ENCODE measurements at places on chromosomes 3 and 15.

GRCh38 chr15:70829371-70830166 is 24.4 kb downstream of the LARP6 start:
- DNase-seq = no peak

DNA sequence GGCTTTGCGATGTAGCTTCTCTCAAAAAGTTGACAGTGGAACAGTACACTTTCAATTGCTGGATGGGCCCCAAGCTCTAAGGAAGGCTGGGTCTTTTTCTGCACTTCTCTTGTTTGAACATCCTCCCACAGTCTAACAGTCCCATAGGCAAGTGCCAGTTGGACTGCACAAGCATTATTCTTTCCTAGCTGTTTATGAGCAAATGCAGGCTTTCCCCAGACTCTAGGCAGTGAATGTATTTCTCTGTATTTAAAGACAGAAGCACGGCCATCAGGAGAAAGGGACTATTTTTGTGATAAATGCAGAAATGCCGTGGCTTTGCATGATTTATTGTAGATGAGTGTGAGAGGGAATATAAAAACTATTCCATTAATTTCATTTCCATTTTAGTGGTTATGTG is 539.3 kb upstream of the LMCD1 start:
- DNase-seq = no peak

DNA sequence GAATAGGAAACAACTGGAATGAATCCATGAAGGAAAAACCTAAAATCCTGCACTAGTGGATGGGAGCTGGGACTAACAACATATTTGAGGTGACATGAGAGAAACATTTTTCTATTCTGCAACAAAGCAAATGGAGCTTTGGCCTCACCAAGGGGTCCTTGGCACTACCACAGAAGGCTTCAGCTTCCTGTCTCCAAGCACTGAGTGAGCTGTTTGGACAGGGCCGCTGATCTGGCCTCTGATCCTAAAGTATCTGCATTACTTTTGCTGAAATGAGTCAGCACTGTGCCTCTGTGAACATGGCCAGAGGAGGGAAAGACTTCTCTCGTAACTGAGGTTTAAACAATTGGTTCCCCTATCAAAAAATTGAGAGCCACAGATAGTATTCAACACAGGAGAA is 9.0 kb downstream of the ARPP21 start:
- DNase-seq = no peak

DNA sequence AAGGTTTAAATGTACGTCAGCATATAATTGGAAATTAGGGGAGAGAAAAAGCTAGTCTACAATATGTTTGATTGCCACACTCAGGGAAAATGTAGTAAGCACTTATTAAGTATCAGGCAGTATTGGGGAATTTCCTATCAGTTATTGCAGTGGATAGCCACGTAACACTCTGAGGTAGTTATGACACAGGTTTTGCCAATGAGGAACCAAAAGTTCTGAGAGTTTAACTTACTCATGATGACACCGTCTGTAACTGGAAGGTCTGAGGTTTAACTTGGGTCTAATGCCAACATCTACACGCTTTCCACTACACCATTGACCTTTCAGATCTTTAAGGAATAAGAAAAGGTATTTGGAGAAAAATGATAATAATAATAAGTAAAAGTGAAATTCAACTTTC is 89.5 kb downstream of the ZMAT3 start:
- no peak for DNase-seq

- no peak for DNase-seq
Observed at GRCh38 chr15:36880224-36880912, 220.0 kb downstream of the MEIS2 start.

- DNase-seq = no peak
Observed at GRCh38 chr3:102038477-102039142, 189.3 kb downstream of the NFKBIZ start.

- no peak for DNase-seq
Observed at GRCh38 chr15:69536726-69537512, 84.3 kb downstream of the RPLP1 start.

DNA sequence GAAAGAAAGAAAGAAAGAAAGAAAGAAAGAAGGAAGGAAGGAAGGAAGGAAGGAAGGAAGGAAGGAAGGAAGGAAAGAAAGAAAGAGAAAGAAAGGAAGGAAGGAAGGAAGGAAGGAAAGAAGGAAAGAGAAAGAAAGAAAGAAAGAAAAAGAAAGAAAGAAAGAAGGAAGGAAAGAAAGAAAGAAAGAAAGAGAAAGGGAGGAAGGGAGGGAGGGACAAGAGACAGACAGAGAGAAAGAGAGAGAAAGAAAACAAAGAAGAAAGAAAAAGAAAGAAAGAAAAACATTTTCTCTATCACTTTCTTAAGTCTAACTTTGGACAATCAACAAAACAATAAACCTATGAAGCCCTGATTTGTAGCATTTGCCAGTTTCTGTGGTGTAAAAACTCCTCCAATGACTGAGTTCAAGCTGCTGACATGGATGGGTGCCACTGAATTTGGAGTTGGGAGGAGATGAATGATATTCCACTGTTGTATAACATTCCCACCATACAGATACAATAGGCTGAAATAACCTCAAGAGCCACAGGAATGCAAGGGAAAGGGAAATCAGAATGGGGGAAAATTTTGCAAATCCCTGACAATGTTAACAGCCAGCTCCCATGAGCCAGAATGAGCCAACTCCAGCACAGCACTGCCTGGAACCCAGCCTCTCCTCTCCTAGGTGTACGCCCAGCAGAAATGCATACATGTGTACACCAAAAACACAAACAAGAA is 15.0 kb upstream of the RTP3 start:
- peak; percentile 24 for DNase-seq

DNA sequence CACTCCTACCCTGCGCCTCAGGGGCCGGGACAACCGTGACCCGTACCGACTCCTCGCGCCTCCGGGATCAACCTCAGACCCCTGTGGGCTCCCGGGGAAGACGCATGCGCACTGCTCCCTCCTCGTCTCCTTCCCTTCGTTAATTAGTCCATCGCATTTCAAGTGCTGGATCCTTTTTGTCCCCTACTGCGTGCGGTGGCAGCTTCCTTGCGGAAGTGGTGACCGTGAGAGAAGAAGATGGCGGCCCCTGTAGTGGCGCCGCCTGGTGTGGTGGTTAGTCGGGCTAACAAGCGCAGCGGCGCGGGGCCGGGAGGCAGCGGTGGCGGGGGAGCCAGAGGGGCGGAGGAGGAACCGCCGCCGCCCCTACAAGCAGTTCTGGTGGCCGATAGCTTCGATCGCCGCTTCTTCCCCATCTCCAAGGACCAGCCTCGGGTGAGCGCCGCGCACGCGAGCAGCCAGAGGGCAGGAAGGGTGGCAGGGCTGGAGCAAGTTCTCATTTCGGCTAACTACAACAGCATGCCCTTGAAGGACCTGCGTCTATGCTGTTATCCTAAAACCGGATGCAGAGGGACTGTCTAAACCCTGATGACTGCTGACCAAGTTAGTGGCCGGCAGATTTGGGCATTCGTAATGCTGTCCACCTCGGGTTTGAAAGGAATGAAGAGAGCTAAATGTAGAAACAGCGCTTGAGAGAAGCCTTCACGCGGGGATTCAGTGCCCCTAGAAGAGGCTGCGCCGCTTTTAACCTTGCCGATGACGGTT is at the start of gene EIF2B5:
TSS of gene EIF2B5 (plus strand) at position 210 of the 762 bp plus-strand sequence. CDS start at position 238, 28 bp downstream.
- peak; percentile 82 for DNase-seq

GRCh38 chr15:43749690-43750345 is 3.6 kb downstream of the PDIA3 start:
- DNase-seq = no peak

DNA sequence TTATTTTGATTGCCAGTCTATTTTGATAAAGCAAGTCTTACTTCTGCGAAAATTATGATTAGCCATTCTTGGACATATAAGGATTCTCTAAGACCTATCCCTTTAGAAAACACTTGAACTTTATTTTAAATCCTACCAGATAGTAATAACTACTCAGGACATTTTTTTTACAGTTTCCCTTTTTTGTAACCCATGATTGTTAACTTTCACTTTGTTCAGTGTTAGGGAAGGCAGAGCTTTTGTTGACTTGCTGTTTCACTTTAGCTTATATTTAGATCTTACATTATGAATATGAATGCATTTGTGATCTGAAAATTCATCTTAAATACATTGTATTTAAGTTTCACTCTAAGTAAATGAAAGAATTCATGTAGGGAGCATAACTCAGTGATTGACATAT is 167.0 kb downstream of the AKAP13 start:
- DNase-seq = no peak

DNA sequence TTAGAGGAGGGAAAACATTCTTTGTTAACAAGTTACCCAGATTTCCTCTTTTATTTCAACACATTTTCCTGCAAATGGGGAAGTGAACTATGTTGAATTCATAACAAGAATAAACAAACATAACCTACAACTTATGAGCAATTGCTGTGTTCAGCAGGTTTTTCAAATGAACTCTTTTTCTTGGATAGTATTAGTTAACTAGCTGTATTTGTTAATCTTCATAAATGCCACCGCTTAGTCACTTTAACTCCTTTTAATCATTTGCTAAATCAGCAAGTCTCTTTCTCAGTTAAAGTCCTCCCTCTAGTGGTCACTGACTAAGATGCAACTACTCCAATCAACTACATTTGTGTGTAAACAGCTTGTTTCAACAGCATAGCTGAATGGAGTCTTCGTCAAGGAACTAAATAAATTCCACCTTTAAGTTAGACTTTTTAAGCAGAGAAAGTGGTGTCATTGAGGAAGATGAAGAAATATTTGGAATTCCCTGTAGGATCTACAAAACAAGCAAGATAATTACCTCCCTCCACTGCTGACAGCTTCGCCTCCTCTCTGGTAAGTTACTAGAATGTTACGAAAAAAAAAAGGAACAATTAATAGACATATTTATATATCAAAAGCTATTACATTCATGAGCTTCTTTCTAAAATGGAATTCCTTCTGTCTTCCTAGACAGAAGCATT is 1122.0 kb downstream of the ROBO1 start:
- DNase-seq = peak; percentile 29

DNA sequence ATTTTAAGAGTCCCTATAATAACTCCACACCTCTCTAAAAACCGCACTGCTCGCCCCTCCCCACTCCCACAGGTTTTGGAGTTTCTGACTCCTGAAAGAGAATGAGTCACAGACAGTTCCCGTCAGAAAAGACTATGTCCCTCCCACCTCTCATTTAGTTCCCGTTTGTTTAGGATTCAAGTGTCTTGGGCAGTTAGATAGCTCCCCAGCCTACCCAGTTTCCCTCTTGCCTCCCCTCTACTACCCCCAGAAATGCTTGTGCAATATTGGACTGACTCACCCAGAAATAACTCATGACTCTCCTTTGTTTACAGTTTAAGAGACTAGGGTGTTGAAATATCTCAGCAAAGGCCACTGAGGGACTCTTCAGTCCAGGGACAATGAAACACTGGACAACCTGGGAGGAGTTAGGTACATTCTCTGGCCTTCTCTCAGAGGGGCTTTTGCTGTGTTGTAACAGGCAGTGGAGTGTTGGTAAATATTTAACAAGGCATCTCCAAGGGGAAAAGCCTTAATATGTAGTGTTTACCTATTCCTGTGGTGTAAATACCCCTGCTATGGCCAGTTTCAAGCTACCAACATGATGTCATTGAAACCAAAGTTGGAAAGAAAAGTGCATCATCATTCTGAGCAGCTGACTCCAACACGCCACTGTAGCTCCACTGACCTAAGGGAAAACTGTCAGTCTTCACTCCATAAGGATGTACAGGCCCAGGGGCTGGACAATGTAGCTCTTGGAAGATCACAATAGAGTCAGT is 96.1 kb upstream of the CHD2 start:
- DNase-seq = peak; percentile 97

- no peak for DNase-seq
Observed at GRCh38 chr3:48879307-48879993, 19.2 kb downstream of the SLC25A20 start.

- no peak for DNase-seq
Observed at GRCh38 chr3:18302517-18302916, 122.6 kb downstream of the SATB1 start.

GRCh38 chr3:137468446-137468845 is 295.7 kb upstream of the SOX14 start:
- DNase-seq = peak; percentile 8

GRCh38 chr15:70387081-70387480 is 289.4 kb upstream of the TLE3 start:
- DNase-seq = no peak

DNA sequence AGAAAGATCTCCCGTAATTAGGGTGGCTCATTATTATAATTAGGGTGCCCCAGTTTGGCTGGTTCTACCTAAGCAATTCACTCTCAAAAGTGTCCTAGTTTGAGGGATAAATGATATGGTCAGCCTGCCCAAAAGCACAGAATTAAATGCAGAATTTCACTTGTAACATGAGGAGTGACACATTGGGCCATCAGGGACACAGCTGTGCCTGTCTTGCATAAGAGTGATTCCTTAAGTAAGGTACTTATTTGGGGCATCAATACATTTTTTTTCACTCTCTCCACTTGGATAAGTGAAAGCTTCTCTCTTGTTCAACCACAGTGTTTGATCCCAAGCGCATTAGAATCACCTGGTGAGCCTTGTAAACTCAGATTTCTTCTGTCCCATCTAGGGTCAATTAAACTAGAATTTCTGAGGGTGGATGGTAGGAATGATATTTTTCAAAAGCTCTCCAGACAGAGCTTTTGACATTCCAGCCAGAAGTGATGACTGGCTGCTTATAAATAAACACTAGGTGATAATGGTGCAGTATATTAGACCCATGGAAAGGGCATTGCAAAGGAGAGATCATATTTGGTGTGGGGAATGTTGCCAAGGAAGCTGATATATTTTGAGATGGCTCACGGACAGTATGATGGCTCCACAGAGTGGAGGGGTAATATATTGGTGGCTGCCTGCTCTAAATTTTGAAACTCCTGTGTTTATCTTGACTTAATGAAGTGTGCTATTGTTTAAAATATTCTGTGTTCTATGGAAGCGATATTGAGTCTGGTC is 458.1 kb upstream of the RASGRP1 start:
- DNase-seq = no peak

DNA sequence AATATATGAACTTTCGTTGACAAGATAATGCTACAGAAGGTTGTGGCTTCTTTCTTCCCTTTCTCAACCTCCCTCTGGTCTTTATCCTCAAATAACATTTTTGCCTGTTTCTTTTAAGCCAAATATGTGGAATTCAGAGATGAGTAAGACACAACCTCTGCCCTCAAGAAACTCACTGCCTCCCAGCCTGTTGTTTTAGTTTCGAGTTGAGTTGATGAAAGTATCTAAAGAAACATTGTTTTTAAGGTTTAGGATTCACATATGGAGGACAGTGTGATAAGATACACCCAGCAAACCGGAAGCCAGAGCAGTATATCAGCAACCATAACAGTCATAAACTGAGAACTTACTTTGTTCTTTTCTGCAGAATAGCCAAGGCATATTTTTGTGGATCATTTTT is 218.6 kb downstream of the THSD4 start:
- DNase-seq = no peak

GRCh38 chr3:149575961-149576564 is 81.8 kb downstream of the WWTR1 start:
- peak; percentile 83 for DNase-seq
